ENCODE measurements at places on chromosomes 1 and 21.

- DNase-seq = no peak
These were observed 54.3 kb downstream of the WNT9A start for GRCh38 chr1:227893300-227893948.

DNA sequence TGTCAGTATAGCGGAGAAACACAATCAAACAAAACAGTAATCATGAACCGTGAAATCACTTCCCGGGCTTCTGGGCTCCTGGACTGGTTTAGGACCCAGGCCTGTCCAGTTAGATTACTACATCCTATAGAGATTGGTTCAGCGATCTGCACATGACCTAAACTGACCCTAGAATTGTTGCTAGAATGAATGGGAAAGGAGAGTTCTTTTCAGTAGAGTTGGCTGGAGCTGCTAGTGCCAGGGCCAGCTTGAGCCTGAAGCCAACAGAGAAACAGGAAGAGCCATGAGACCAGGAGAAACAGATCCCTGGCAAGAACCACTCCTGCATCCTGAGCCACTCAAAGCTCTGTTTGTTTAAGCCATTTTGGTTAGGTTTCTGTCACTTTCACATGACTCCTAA is 474.3 kb upstream of the C1orf87 start:
- no peak for DNase-seq

- no peak for DNase-seq
These were observed 42.9 kb downstream of the NFIA start for GRCh38 chr1:61125263-61125662.

DNA sequence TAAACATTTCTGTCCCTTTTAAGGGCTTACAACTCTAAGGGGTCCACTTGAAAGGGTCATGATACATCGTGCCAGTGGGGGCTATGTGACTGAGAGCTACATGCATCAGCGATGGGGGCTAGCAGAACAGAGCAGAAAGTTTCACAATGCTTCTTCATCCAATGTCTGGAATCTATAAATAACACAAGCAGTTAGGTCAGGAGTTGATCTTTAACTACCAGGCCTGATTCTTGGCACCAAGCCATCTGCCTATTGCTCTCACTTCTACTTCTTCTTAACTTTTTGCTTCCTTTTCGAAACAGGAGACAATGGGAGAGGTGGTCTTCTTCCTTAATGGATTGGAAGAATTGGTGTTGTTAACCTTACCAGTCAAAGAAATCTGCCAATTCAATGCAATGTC is 410.0 kb downstream of the TGFB2 start:
- DNase-seq = no peak

Data from iPS DF 19.7 (cell line).